CD8-positive, alpha-beta memory T cell (primary cell): ENCODE measurements at places on chromosomes 2 and 18.

GRCh38 chr2:207448006-207448405, 81.8 kb upstream of the CREB1 start:
- no peak overlapping the region for H3K4me3 ChIP-seq
- H3K4me1 ChIP-seq = no peaks in the 10 kb centered on the region

- no peak overlapping the region for H3K4me3 ChIP-seq
- H3K36me3 ChIP-seq = no peaks in the 10 kb centered on the region
- H3K27ac ChIP-seq = no peak overlapping the region
- H3K27me3 ChIP-seq = no peaks in the 10 kb centered on the region
- H3K4me1 ChIP-seq = no peaks in the 10 kb centered on the region
- DNase-seq = no peak
Measured at GRCh38 chr2:72803626-72804320, 22.1 kb downstream of the EXOC6B start.

DNA sequence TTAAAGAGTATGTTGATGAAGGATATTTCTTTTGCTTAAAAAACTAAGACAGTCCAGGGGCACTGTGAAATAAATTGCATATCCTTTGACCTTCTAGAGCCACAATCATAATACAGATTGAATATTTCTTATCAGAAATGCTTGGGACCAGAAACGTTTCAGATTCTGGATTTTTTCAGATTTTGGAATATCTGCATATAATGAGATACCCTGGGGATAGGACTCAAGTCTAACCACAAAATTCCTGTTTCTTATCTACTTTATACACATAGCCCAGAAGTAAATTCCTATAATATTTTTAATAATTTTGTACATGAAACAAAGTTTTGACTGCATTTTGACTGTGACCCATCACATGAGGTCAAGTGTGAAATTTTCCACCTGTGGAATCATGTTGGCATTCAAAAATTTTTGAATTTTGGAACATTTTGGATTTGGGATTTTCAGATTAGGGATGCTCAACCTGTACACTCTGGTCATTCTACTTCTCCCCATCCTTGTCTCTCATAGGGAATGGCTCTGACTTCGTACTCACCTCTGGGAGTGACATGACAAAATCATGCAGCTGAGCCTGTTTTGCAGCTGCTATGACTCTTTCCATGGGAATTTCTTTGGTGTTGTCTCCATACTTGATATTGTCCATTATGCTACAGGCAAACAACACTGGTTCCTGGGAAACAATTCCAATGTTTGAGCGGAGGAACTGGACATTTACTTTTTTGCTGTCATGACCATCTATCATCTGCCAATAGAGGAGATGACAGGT, 25.7 kb downstream of the G6PC2 start:
- no peaks in the 10 kb centered on the region for H3K27me3 ChIP-seq
- no peak for DNase-seq
- H3K36me3 ChIP-seq = no peaks in the 10 kb centered on the region
- no peak overlapping the region for H3K4me3 ChIP-seq
- no peak overlapping the region for H3K27ac ChIP-seq

DNA sequence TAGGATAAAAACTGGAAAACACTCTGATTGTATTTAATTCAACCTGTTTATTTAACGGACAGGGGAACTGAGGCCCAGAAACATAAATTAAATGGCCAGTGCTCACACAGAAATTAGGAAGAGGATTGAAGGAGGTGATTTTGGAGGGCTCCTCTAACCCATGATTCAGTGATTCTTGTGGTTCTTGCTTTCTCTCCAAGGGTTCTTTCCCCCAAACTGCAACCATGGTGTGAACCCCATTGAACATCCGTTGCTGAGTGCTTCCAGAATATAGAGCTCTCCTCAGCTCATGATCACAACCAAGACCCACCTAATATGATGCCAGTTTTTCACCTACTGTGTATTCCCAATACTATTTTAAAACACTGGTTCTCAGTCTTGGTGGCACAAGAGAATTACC, 41.4 kb downstream of the BMP10 start:
- peak overlapping the region; percentile 18 for H3K4me3 ChIP-seq
- peak overlapping the region; percentile 35 for H3K27ac ChIP-seq
- no peak for DNase-seq
- peaks cover 5% of the 10 kb centered on the region for H3K36me3 ChIP-seq

- DNase-seq = peak; percentile 93
- H3K27me3 ChIP-seq = no peaks in the 10 kb centered on the region
- peak overlapping the region; percentile 93 for H3K27ac ChIP-seq
- no peaks in the 10 kb centered on the region for H3K36me3 ChIP-seq
- H3K4me1 ChIP-seq = peaks cover 82% of the 10 kb centered on the region
- peak overlapping the region; percentile 28 for H3K4me3 ChIP-seq
Measured at GRCh38 chr2:29011418-29012060, 30.4 kb downstream of the TOGARAM2 start.

GRCh38 chr18:58549814-58550339, 79.0 kb downstream of the ALPK2 start:
- no peaks in the 10 kb centered on the region for H3K4me1 ChIP-seq
- no peaks in the 10 kb centered on the region for H3K36me3 ChIP-seq
- H3K27me3 ChIP-seq = no peaks in the 10 kb centered on the region

GRCh38 chr2:190812506-190813294, 67.9 kb upstream of the GLS start:
- no peaks in the 10 kb centered on the region for H3K4me1 ChIP-seq
- no peaks in the 10 kb centered on the region for H3K36me3 ChIP-seq
- no peak overlapping the region for H3K27ac ChIP-seq
- H3K27me3 ChIP-seq = no peaks in the 10 kb centered on the region

- H3K4me3 ChIP-seq = no peak overlapping the region
- peaks cover 4% of the 10 kb centered on the region for H3K4me1 ChIP-seq
- no peak for DNase-seq
- no peak overlapping the region for H3K27ac ChIP-seq
- H3K27me3 ChIP-seq = no peaks in the 10 kb centered on the region
- H3K36me3 ChIP-seq = no peaks in the 10 kb centered on the region
Measured at GRCh38 chr18:11994703-11995444, 13.6 kb downstream of the IMPA2 start.

DNA sequence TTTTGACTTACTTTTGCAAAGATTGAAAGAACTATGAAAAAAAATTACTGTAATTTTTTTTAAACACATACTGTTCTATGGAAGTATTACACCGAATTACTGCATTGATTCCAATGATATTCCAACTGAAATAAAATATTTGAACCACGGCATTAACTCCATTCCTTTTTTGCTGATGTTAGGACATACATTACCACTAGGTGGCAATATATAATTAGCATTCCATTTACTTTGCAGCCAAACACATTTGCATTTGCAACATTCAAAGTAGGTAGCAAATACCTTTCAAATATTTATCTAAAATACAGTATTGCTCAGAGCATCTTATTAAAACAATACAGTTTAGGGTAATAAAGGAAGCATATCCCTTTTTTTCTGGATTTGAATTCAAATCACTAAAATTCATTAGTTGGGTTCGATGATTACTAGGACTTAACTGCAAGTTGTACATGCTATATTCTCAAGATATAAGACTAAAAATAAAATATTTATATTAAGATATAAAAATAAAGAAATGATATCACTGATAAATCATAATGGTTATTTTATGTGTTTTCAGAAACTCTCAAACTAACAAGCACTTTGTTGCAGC, 31.3 kb downstream of the LANCL1 start:
- peaks cover 9% of the 10 kb centered on the region for H3K36me3 ChIP-seq
- no peaks in the 10 kb centered on the region for H3K27me3 ChIP-seq
- peak; percentile 9 for DNase-seq
- no peak overlapping the region for H3K27ac ChIP-seq
- no peaks in the 10 kb centered on the region for H3K4me1 ChIP-seq
- no peak overlapping the region for H3K4me3 ChIP-seq

- no peaks in the 10 kb centered on the region for H3K27me3 ChIP-seq
- DNase-seq = no peak
Measured at GRCh38 chr2:105239924-105240323, 1.6 kb upstream of the GPR45 start.

DNA sequence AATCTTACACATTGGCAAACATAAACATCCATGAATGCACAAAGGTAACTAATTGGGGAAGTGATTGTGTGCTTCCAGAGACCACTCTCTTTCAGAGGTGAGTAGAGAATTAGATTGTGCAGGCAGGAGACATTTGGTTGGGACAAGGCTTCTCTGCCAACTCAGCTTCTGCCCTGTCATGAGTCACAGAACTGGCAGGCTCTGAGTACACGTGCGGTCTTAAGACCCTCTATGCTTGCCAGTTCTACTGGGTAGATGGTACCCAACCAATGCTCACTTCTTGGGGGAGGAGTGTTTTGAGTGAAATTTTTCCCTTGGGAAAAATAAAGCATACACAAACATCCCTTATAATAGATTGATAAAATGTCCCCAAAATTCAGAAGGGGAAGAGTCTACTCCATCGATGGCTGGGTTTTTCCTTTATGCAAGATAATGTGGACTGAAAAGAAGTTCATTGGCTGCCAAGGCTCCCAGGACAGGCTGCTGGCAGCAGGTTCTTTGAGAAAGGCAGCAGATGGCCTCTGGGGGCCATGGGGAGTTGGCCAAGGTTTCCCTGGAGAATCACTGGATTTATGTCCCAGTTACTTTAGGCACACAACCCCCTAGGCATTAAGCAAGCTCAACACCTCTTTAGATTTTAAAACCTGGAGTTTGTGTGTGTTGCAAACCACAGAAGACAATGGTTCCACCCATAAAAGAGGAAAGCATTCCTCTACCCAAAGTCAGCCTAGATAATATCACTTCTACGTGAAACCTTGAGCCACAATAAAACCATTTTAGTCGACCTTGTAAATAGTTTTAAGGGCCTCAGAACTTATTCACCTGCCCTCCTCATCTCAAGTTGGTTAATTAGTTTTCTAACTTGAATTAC, 417.0 kb downstream of the TXNL1 start:
- DNase-seq = no peak
- no peaks in the 10 kb centered on the region for H3K4me1 ChIP-seq
- H3K27me3 ChIP-seq = no peaks in the 10 kb centered on the region
- H3K36me3 ChIP-seq = no peaks in the 10 kb centered on the region
- no peak overlapping the region for H3K4me3 ChIP-seq
- no peak overlapping the region for H3K27ac ChIP-seq

GRCh38 chr2:28049416-28049815, 158.9 kb downstream of the BABAM2 start:
- no peak overlapping the region for H3K27ac ChIP-seq
- no peak for DNase-seq
- H3K36me3 ChIP-seq = no peaks in the 10 kb centered on the region
- no peaks in the 10 kb centered on the region for H3K27me3 ChIP-seq

- H3K27me3 ChIP-seq = no peaks in the 10 kb centered on the region
- no peak overlapping the region for H3K4me3 ChIP-seq
- DNase-seq = no peak
- no peaks in the 10 kb centered on the region for H3K36me3 ChIP-seq
Measured at GRCh38 chr2:181106789-181107627, 126.6 kb downstream of the UBE2E3 start.

DNA sequence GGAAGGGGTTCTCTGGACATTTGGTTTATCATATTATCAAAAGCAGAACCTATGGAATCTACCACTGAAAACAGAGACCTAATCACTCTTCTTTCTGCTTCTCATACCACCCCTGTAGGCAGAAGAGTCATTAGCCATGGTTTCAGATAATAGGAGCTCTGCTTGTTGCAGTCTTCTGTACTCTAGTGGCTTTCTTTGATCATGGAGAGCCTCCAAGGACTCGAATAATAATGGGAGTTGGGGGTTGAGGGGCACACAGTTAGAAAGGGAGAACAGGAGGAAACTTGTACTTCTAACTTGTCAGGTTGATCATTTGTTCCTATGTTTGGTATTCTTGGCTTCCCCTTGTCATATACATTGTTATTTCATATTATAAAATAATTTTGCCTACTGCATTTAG, 52.3 kb upstream of the VWC2L start:
- no peaks in the 10 kb centered on the region for H3K4me1 ChIP-seq
- no peaks in the 10 kb centered on the region for H3K27me3 ChIP-seq
- H3K27ac ChIP-seq = no peak overlapping the region
- no peak for DNase-seq

- H3K27ac ChIP-seq = no peak overlapping the region
- no peaks in the 10 kb centered on the region for H3K36me3 ChIP-seq
- H3K4me3 ChIP-seq = no peak overlapping the region
- DNase-seq = no peak
- H3K27me3 ChIP-seq = no peaks in the 10 kb centered on the region
Measured at GRCh38 chr18:9638886-9639285, 24.5 kb upstream of the PPP4R1 start.

DNA sequence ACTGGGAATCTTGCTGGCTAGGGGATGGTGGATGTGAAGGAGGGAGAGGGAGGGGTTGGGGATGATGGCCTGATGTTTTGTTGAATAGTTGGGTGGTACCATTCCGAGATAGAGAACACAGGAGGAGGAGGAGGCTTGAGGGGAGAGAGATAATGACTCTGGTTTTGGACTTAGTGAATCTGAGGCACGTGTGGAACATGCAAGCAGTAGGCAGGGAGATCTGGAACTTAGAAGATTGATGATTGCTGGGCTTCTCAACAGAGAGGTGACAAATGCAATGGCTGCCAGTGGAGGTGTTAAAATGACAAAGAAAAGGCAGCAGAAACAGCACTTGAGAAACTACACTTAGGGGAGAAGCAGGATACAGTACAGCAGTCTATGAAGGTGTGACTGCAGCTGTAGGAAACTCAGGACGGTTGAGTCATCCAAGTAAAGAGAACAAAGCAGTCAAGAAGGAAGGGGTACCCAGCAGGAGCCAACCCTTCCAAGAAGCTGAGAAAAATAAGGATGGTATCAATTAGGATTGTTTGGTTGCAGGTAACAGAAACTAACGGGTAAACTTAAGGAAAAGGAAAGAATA, 221.4 kb upstream of the FBXO11 start:
- H3K4me3 ChIP-seq = no peak overlapping the region
- H3K36me3 ChIP-seq = no peaks in the 10 kb centered on the region
- no peaks in the 10 kb centered on the region for H3K27me3 ChIP-seq
- no peak for DNase-seq
- no peaks in the 10 kb centered on the region for H3K4me1 ChIP-seq

GRCh38 chr2:224976629-224977525, 65.4 kb downstream of the DOCK10 start:
- no peak overlapping the region for H3K27ac ChIP-seq
- no peak overlapping the region for H3K4me3 ChIP-seq
- no peaks in the 10 kb centered on the region for H3K36me3 ChIP-seq
- H3K4me1 ChIP-seq = peaks cover 33% of the 10 kb centered on the region
- no peaks in the 10 kb centered on the region for H3K27me3 ChIP-seq
- no peak for DNase-seq

DNA sequence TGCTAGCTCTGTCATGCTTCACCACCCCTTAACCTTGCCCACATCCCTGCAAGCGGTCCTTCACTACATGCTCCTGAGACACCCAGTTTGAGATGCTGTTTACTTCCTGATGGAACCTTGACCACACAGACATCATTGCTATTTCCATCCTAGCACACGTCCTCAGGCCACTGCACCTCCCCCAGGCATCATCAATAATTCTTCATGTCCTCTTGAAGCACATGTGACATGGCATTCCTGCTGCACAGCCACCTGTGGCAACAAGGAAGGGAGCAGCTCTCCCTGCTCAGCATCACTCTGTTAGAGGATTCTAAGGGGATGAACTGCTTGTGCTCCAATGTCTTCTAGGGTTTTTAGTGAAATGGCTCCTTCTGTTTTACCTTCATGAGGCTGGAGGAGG, 26.1 kb upstream of the ST3GAL5 start:
- no peak overlapping the region for H3K27ac ChIP-seq
- no peaks in the 10 kb centered on the region for H3K27me3 ChIP-seq
- no peak for DNase-seq
- H3K4me1 ChIP-seq = no peaks in the 10 kb centered on the region
- H3K4me3 ChIP-seq = no peak overlapping the region
